ENCODE measurements at places on chromosomes 2 and 18. TPM values are rescaled to one million over a fixed set of nuclear protein-coding genes. Genes with fewer than 3 reads are reported as not detected.

SH3RF3 gene
- total RNA-seq = 4.9 TPM

MTIF2 gene
- 34.1 TPM for total RNA-seq

LBX2 gene
- total RNA-seq = 9.6 TPM

HNMT gene
- 4.1 TPM for total RNA-seq

DNA sequence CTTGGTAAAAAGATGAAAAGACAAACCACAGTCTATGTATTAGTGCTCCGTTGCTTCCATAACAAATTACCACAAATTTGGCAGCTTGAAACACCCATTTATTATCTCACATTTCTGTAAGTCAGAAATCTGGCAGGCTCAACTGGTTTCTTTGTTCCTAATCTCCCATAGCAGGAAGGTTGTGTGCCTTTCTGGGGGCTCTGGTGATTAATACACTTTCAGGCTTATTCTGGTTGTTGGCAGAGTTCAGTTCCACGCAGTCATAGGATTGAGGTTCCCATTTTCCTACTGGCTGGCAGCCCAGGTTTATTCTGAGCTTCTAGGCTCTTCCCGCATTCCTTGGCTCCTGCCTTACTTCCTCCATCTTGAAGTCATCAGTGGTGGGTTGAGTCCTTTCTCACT, 189.3 kb downstream of the ANAPC1 start:
- no peak for DNase-seq

GRCh38 chr18:61001138-61001537, 332.1 kb upstream of the CDH20 start:
- no peak for DNase-seq

DNA sequence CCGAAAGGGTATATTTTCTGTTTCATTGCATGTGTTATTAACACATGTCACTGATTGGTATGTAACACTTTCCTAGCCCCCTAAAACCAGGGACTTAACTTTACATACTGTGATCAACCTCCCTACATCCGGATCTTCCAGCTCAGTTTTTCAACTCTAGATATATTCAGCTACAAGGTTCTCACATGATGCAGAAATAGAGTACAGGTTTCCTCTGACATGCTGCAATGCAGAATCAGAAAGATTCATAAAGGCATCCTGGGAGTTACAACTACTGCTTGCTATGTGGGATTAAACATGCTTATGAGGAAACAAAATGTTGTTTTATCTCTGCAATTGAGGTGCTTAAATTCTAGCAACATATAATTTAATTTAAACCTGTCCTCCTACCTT, 14.0 kb downstream of the FBXO11 start:
- no peak for DNase-seq
